ENCODE measurements at places on chromosomes 6 and 20.

DNA sequence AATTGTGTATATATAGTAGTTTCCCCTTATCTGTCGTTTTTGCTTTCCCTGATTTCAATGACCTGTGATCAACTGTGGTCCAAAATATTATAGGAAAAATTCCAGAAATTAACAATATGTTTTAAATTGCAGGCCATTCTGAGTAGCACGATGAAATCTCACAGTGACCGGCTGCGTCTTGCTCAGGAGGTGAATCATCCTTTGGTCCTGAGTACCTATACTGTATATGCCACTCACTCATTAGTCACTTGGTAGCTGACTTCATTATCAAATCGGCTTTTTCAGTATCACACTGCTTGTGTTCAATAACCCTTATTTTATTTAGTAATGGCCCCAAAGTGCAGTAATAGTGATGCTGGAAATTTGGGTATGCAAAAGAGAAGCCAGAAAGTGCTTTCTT is 728.3 kb upstream of the EYS start:
- DNase-seq = no peak

GRCh38 chr6:11830105-11830504 is 51.5 kb upstream of the ADTRP start:
- DNase-seq = no peak

DNA sequence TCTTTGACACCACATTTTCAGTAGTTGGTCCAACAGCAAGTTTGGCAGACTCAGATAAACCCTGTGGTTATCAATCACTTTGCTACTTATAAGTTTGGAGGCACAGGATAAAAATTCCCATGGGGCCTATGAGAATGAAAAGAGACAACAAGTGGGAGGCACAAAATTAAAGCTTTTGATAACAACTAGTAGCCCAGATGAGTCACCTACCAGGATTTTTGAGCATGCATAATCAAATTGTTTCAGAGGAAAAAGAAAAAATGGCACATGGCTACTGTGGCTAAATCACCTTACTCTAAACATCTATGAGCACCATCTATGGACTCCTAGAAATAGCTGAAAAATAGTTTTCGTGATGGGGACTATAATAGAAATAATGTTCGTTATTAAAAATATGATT is 40.8 kb upstream of the BMP5 start:
- no peak for DNase-seq

- no peak for DNase-seq
Measured at GRCh38 chr6:149271348-149272340, 45.9 kb upstream of the TAB2 start.

DNA sequence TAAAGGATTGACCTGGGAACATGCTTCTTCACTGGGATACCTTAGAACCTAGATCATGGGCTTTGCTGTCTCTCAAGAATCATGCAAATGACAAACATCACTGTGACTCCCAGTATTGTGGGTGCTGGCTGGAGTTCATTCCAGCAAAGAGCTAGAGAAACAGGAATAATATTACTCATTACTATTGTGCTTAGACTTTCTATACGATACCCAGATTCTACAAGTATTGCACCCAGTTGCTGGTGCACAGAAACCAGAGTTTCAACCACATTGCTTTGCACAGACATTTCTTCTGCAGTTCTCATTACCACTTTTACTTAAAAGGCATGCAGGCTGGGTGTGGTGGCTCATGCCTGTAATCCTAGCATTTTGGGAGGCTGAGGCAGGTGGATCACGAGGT is 220.4 kb upstream of the ZNF217 start:
- DNase-seq = no peak

DNA sequence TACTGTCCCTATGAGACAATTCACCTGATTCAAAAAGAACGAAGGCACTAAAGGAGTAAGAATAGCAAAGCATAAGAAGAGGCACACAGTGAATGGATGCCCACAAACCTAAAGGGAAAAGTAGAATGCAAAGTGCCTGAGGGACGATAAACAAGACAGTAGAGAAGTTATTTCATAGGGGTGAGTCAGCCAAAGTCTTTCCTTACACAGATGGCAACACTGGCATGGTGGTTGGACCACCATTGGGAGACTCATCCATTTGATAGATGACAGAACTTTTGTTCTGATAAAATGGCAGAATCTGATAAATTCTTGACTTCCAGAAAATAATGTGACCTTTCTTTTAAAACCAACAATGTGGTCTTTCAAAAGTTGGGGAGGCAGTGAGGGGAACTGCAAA is 148.1 kb upstream of the HDAC2 start:
- DNase-seq = no peak

DNA sequence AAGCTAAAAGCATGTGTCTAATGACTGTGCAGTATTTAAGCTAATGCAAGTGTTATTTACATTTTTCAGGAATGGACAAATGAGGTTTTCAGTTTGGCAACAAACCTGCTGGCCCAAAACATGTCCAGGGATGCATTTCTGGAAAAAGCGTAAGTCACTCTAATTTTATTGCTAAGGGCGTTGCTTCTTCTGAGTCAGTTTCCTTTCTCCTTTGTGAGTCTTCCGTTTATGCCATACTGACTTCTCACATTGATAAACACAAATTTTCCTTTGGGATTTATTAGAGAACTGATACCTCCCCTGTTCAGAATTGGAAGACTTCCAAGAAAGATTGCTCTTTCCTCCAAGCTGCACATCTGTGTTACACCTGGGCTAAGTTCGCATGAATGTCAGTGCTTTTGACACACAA is 422.9 kb upstream of the PLCB4 start:
- no peak for DNase-seq

Measured in NCI-H187 treated with DMSO at 0.1 percent for 48 hours (cell line).